ENCODE measurements at places on chromosomes 6 and 20.

- DNase-seq = no peak
Measured at GRCh38 chr6:32794510-32794909, 22.3 kb downstream of the HLA-DOB start.

DNA sequence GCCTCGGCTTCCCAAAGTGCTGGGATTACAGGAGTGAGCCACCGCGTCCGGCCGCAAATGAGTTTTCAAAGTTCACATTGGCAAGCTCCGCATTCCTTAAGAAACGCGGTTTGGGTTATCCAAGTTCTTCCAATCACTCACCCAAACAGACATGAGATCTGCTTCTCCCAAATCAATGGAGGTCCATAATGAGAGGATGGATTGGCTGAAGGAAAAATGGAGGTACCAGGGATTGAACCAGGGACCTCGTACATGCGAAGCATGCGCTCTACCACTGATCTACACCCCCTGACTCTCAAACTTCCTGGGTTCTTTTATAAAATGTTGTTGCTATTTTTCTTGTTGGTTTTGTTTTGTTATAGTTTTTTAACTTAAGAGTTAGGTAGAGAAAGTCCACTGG lies 170.0 kb downstream of the GPX5 start:
- DNase-seq = no peak

- DNase-seq = no peak
Measured at GRCh38 chr20:10554285-10554684, 119.2 kb downstream of the SLX4IP start.

DNA sequence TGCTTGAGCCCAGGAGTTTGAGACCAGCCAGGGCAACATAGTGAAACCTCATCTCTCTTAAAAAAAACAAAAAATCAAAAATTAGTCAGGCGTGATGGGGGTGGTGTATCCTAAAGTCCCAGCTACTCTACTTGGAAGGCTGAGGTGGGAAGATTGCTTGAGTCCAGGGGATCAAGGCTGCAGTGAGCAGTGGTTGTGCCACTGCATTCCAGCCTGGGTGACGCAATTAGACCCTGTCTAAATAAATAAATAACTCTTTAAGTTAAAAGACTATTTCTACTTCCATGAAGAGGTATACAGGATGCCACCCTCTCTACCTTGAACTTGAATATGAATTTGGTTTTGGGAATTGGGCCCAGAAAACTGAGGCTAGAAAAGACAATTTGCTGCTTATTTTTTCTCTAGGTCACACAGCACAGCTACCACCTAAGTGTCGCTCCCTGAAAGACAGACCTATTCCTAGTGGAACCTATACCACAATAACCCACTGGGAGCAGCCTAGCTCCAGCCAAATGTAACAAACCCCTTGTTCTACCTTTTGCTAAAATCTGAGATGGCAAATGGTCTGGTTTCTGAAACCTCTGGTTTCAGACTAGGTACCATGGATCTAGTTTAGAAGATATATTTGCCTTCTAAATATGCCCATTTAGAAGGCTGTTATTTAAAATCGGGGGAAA lies 35.2 kb downstream of the HMGCLL1 start:
- no peak for DNase-seq

DNA sequence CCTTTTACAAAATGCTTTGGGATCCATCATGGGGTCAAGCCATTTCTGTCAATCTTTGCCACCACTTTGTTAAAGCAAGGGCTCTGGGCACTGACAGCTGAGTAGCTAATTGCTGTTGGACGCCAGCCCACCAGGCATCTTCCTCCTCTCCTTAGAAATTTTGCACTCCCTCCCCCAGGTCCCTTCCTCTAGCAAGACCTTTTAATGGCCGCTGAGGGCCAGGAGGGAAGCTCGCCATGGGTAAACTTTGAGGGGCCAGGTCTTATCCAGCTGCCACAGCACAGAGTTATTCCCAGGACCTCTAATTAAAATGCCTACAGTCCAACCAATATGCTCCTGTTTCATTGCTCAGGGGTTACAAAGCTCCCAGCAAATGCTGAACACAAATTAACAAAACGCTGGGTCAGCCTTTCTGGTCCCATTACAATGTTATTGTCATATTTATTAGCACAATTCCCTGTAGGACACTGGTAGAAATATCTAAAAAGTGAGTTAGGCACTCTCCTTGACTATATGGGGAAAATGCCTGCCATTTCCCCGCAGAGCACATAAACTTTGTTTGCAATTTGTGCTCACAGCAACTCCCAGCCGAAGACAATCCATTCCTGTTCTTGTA lies 16.8 kb downstream of the SCML4 start:
- DNase-seq = no peak
